Mucosa of gallbladder (tissue), 1 donor: ENCODE measurements at places on chromosomes 6 and 20. TPM values are rescaled to one million over a fixed set of nuclear protein-coding genes. Genes with fewer than 3 reads are reported as not detected.

CCR6 gene
- 1.3 TPM for total RNA-seq

CRIP3 gene
- total RNA-seq: 7.3 TPM

NKAPL gene
- total RNA-seq: 1.9 TPM

GSTA2 gene
- total RNA-seq: 113 TPM

SIGLEC1 gene
- total RNA-seq: 8.2 TPM

ENPP4 gene
- 18.0 TPM for total RNA-seq

CYP39A1 gene
- 18.5 TPM for total RNA-seq

TCF15 gene
- 0.37 TPM for total RNA-seq
